HFFc6 (cell line): ENCODE measurements at places on chromosomes 5 and 9. TPM values are rescaled to one million over a fixed set of nuclear protein-coding genes. Genes with fewer than 3 reads are reported as not detected.

Gene GRM6
- not detected in 3 replicates for total RNA-seq

Gene PFN3
- total RNA-seq, result not detected in 3 replicates

Gene GSN
- total RNA-seq, result 270 to 402 TPM (median 317 TPM) in 3 replicates

Gene PCDHB13
- 3.0 to 4.2 TPM (median 3.3 TPM) in 3 replicates for total RNA-seq

Gene EGFL7
- 4.4 to 6.1 TPM (median 4.6 TPM) in 3 replicates for total RNA-seq

Gene LECT2
- not detected in 3 replicates for total RNA-seq

Gene HTR4
- not detected in 3 replicates for total RNA-seq

DNA sequence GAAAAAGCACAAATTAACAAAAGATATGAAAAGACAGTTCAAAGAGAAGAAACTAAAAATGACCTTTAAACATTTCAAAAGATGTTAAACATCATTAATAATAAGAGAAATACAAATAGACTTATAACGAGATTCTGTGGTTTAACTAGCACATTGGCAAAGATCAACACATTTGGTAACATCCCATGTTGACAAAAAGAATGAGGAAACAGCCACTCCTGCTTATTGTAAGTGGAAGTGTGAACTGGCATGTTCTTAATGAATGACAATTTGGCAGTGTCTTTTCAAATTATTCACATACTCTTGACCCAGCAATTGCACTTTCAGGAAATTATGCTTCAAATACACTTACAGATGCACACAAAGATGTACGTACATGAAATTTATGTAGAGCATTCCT, 176.3 kb downstream of the TLE1 start:
- DNase-seq, result no peak
- no peak overlapping the region for H3K27ac ChIP-seq
- peaks cover 5% of the 10 kb centered on the region for H3K27me3 ChIP-seq
- no peaks in the 10 kb centered on the region for H3K36me3 ChIP-seq
- no peaks in the 10 kb centered on the region for H3K4me1 ChIP-seq

DNA sequence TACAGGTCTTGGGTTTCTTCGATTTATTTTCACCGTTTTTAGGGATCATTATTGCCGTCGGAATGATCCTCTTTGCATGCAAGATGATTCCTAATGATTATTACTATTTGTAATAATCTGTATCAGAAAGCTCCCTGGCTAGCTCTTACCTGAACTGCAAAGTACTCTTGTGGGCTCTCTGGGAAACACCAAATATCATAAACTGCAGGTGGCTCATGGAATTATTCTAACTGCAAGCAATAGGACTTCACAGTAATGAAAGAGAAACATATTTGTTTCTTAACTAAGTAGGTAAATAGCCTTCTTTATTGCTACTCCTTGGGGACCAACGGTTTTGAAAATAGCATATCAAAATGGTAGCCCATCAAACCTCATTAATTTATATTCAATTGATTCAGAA, 219.4 kb downstream of the NFIB start:
- peaks cover 23% of the 10 kb centered on the region for H3K4me1 ChIP-seq
- no peaks in the 10 kb centered on the region for H3K36me3 ChIP-seq
- peaks cover 2% of the 10 kb centered on the region; the same call in 1 of the 2 replicates for H3K27me3 ChIP-seq

- no peak overlapping the region for H3K4me3 ChIP-seq
- peak; percentile 58 for DNase-seq
- H3K27ac ChIP-seq, result peak overlapping the region; percentile 51; the same call in 1 of the 2 replicates
Measured at GRCh38 chr5:34494111-34494755, 161.9 kb upstream of the RAI14 start.

DNA sequence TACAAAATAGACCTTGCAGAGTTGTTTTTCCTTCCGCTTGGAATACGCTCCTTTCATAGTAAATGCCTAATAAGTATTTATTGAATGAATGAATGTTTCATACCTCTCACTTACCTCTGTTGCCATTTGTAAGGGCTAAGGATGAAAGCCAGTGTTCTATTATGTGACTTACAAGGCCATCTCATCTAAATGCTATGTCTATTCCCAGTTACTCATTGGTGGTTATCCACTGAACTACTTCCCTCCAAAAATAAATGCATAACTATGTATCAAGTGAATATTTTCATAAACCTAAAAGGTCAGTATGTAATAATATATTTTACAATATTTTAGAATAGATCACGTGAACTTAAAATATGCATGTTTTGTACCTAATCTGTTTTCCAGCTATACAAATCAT, 670.5 kb upstream of the RGMB start:
- no peak overlapping the region for H3K27ac ChIP-seq
- peaks cover 83% of the 10 kb centered on the region for H3K4me1 ChIP-seq
- no peak for DNase-seq

GRCh38 chr5:116144103-116144502, 59.3 kb downstream of the COMMD10 start:
- no peaks in the 10 kb centered on the region for H3K36me3 ChIP-seq
- no peaks in the 10 kb centered on the region for H3K4me1 ChIP-seq
- H3K27me3 ChIP-seq, result no peaks in the 10 kb centered on the region
- peak; percentile 19 for DNase-seq
- H3K27ac ChIP-seq, result no peak overlapping the region

DNA sequence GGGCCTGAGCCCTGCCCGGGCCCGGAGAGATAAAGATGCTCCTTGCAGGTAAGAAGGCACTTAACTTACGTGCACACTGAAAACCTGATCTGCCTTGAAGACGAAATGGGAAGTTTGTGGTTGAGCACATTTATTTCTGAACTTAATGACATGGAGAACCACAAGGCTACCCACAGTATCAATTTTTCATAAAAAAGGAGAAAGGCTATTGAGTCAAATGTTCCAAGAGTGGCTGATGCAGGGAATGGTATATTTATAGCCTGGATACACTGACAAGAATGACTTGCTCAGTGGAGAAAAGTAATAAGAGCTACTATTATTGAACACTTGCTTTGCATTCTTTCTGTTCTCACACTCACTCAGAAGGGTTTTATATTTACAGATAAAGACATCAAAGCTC, 419.3 kb downstream of the ACTL7B start:
- no peak for DNase-seq
- H3K36me3 ChIP-seq, result no peaks in the 10 kb centered on the region; the same call in 1 of the 2 replicates
- H3K27me3 ChIP-seq, result no peaks in the 10 kb centered on the region

DNA sequence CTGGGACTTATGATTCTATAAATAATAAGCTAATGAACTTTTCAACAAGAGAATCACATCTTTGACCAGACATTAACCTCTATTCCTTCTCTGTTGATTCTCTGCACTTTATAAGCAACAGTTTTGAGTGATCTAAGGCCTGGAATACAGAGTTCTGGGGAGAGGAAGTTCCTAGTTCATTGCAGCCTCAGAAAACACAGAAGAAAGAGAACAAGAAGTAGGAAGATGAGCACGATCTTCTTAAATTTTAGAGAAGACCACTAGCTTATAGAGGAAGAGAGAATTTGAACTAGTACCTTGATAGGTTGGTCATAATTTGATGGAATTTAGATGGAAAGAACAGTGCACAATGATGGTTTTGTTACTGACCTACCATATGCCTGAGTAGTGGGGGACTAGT, 8.5 kb upstream of the C9orf72 start:
- no peaks in the 10 kb centered on the region for H3K4me1 ChIP-seq
- no peak overlapping the region for H3K4me3 ChIP-seq
- H3K36me3 ChIP-seq, result no peaks in the 10 kb centered on the region
- peaks cover 1% of the 10 kb centered on the region for H3K27me3 ChIP-seq

DNA sequence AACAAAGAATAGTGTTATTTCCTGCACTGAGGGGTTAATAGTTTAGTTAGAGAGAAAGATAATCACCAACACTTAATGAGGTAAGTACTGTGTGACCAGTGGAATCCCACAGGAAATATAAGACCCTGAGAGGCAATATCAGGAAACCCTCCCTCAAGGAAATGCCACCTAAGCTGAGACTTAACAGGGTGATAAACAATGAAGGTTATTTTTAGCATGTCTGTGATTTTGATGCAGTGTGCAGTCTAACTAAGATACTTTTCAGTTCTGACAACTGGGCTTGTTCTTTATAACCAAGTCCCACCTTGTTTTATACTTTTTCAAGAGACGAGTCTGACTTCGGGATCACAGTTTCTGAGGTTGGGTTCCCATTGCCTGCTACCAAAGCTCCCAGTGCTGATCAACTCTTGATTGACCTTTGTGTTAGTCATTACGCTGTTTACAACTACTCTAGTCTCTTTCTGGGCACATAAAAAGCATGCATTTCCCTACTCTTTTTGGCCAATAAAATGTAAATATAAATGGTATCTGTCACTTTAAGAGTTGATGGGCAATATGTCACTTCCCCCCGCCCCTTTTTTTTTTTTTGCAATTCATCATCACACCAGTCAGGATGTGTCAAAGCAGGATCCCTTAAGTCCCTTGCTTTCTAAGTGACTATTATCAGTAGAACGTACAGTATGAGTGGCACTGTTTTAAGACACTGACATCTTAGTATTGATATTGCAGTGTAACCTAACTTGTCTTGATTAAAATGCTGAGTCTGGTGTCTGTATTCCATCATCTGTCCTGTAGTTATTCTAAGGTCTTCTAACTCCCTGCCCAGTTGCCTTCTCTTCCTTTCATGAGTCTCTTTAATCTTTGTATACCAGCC, 31.4 kb downstream of the C6 start:
- no peaks in the 10 kb centered on the region for H3K36me3 ChIP-seq
- H3K4me1 ChIP-seq, result no peaks in the 10 kb centered on the region; the same call in 1 of the 2 replicates
- no peak overlapping the region for H3K4me3 ChIP-seq
- H3K27ac ChIP-seq, result no peak overlapping the region
- DNase-seq, result no peak

- H3K4me1 ChIP-seq, result no peaks in the 10 kb centered on the region
- H3K27me3 ChIP-seq, result peaks cover 10% of the 10 kb centered on the region
- no peak overlapping the region for H3K4me3 ChIP-seq
Measured at GRCh38 chr5:180141068-180141660, 67.8 kb downstream of the RASGEF1C start.
